ENCODE measurements at places on chromosomes 5 and 9.

DNA sequence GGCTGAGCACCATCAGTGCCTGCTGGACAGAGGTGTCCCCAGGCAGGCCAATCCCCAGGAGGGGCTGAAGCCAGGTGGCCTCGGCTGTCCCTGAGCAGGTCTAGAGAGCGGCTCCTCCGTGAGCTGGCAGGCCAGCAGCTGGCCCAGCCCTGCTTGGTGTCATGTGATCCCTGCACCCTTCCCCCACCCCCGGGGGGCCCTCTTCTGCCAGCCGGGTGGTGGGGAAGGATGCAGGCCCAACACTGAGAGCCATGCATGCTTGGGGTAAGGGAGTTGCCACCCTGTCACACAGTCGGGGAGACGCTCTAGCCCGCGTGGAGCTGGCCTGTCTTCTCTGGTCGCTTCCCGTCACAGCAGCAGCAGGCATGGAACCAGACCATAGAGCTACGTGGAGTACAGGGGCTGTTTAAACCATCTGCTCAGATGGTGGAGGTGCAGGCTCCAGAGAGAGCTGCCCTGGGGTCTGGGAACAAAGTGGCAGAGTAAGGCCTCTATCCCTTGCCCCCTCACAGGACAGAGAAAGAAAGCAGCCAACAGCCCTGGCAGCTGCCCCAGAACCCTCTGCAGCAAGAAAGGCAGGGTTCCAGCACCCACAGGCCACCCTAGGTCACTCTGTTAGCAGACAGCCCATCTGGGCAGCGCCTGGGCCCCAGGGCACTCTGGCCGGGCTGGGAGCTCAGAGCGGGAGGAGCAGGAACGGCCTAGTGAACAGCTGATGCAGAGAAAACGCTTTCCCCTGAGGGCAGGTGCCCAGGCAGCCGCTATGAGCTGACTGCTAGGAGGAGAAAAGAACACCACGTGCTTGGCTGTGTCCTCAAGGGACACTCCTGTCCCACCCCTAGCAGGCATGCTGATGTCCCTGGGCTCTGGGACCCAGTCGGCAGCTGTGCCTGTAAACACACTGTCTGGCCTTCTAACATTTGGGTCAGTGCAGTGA lies 6.8 kb downstream of the RALGDS start:
- no peak for DNase-seq

- no peak for DNase-seq
Observed at GRCh38 chr5:79081779-79082178, 12.2 kb downstream of the BHMT2 start.

- no peak for DNase-seq
Observed at GRCh38 chr5:74636552-74636951, 4.0 kb downstream of the ENC1 start.

DNA sequence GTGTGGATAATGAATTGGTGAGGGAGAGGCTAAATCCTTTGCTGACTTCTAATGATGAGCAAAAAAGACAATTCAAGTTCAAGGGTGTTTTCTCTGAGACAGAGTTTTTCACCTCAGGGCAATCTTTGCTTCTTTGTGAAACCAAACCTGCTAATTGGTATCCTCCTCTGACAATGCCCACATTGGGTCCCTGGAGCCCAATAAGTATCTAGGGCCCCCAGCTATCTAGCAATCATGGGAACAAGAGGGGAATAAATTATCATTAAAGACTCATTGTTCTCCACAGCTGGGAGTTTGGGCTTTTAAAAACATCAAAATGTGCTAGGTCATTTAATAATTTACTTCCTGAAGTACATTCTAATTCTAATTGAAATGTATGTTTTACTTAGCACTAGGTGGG lies 227.3 kb downstream of the TMEM167A start:
- DNase-seq = no peak

DNA sequence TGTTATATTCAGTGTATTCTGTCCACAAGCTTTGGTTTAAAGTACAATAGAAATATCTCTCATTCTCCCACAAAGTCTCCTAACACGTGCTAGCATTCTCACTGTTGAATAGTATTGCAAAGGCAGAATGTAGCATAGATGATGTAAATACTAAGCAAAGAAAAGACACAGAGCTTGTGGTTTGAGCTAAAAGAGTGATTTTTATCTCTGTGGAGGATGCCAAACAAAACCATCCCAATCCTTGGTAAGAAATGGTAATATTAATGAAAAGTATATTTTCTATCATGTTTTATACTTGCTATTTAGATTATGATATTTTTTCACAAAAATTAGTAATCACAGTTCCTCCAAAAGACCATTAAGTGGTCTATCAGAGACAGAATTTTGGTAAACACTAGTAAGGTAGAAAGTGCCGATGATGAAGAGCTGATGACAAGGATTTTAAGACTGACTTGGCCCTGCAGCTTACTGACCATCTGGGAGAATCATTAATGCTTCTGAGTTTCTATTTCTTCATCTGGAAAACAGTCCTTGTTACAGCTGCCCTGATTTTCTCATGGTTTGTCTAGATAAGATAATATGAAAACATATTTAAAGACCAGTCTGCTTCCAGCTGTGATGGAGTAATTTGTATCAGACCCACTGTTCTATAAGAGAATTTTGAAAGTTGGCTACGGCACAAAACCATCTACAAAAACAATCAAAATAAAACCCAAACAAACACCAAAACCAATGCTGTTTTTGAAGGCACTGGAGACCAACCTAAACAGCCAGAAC lies 510.2 kb downstream of the SPATA31D1 start:
- no peak for DNase-seq

- DNase-seq = no peak
Observed at GRCh38 chr5:31285025-31285424, 91.5 kb downstream of the CDH6 start.

All from DMS79 treated with DMSO at 0.1 percent for 48 hours (cell line).